Myocyte (in vitro differentiated cells): ENCODE measurements at places on chromosomes 5 and 9. TPM values are rescaled to one million over a fixed set of nuclear protein-coding genes. Genes with fewer than 3 reads are reported as not detected.

The MLANA gene
- total RNA-seq, result 0.70 TPM in 1 of 2 replicates, not detected in the other

The CCDC183 gene
- 0.70 and 3.4 TPM in 2 replicates for total RNA-seq

The GCNT4 gene
- total RNA-seq, result 0.35 and 0.47 TPM in 2 replicates

The ALDH1A1 gene
- total RNA-seq, result 199 and 255 TPM in 2 replicates

The HTR4 gene
- total RNA-seq, result not detected in 2 replicates

The FOXD1 gene
- total RNA-seq, result 14.0 and 18.6 TPM in 2 replicates

The AHRR gene
- total RNA-seq, result 74.8 and 106 TPM in 2 replicates

The MYOZ3 gene
- total RNA-seq, result 0.16 and 0.40 TPM in 2 replicates

The ITGA1 gene
- total RNA-seq, result 7.6 and 9.7 TPM in 2 replicates

The PCDHAC1 gene
- total RNA-seq, result 0.05 and 0.10 TPM in 2 replicates

GRCh38 chr9:37187713-37188439 lies 67.5 kb downstream of the ZCCHC7 start:
- no peak for DNase-seq

DNA sequence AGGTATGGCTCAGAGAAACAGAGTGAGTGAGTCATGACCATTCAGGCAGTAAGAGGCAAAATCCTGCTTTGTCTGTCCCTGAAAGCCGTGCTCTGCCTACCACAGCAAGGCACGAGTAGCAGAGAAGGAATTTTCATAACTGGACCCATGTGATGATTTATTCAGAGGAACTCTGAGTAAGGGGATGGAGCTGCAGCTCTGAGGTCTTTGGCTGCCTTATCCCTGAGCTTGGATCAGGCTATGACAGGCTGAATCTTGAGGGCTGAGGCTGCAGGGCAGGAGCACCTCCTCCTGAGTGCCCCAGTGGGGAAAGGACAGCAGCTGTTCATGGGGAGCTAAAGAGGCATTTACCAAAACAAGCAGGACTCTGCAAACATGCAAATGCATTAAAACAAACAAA lies 183.4 kb downstream of the PAPPA start:
- peak; percentile 61 for DNase-seq

- peak; percentile 64 for DNase-seq
Measured at GRCh38 chr9:120402741-120403542, 177.0 kb downstream of the CDK5RAP2 start.

- DNase-seq, result no peak
Measured at GRCh38 chr9:37210737-37211523, 90.6 kb downstream of the ZCCHC7 start.

DNA sequence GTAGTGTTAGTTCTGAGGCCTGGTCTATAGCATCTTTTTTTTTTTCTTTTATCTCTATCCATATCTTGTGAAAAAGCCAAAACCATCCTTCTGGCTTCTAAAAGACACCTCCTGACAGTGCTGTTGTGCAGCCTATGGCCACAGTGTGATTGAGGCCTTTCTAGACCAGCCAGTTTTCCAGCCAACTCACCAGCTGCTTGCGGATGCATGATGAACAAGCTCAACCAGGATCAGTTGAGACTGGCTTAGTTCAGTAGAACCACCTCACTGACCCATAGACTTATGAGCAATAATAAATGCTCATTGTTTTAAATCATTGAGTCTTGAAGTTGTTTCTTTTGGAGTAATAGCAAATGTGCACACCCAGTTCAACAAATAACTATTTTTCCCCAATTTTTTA lies 296.9 kb downstream of the FAM170A start:
- DNase-seq, result no peak

DNA sequence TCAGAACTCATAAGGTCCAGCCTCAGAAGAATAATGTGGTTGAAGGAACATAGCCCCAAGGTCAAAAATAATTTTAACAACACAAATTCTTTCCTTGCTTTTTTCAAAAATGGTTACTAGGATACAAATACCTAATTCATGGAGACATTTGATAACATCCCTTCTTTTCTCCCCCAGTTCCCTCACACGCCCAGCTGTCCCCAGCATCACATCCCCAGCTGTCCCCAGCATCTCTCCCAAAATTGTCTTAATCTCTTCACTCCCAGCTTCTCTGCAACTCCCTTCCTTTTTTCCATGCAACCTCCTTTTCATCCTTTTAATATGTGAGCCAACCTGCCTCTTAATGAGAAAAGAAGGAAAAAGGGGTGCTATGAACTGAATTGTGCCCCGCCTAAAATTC lies 77.8 kb downstream of the FSTL4 start:
- DNase-seq, result no peak

- no peak for DNase-seq
Measured at GRCh38 chr9:132056717-132057560, 22.7 kb downstream of the MED27 start.

DNA sequence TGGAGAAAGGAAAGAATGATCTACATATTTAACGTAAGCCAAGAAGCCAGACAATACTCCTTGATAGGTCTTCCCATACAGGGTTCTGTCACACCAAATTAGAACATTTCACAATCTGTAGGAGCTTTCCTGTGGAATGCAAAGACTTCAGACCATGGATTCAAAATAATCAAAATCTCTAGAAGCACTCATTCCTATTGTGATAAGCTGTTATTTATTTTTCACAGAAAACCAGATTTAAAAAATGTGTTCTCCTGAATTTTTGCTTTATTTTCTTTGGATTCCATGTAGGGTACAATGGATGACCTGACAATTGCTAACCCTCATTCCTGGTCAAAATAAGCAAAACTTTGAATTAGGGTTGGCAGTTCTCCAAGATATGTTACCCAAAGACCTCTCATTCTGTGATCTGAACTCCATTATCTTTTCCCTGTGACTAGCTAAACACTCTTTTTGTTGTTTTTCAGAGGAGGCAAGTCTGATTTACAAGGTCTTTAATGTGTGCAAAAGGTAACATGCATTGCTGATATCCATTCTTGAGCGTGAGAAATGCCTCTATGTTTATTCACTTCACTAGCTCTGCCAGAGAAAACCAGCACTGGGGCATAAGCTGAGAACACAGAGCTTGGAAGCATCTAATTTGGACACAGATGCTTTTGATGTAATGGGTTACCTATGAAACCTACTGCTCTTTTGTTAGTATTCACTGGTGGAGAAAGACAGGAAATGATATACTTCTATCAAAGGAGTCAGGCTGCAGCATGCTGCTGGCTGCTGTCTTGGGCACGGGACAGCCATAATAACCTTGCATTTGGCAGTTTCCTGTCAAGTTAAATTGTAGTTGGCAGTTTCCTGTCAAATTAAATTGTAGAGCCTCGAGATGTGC lies 31.4 kb downstream of the ACTBL2 start:
- DNase-seq, result no peak

DNA sequence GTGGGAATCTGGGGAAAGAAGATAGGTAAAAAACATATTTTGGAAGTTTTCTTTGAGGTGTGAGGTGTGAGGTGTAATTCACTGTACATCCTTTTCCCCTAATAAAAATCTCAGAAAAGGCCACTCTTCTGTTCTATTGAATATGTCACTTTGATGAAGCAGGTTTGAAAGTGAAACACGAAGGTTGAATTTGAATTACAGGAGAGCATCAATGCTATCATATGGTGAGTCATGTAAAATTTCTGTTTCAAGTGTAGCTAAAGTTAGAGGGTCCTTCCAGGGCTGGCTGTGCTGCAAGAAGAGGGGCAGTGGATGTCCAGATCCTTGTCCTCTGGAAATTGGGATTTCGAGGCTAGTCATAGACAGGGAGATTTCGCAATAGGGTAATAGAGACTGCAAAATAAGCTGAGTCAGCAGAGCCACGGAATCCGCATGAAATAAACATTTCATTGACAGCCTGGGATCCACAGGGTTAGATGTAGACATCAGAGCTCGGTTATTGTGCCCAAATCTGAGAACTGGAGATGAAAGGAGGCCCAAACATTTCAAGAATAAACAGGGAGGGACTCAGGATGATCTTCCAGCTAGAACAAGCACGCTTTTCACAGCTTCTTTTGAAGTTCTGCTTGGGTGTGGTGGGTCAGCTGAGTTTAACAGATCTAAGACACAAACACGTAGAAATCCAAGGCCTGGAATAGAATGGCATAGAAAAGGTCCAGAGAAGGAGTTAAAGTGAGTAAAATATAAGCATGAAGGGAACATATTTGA lies 194.4 kb upstream of the CDKN2B start:
- DNase-seq, result peak; percentile 30

GRCh38 chr5:172417983-172418630 lies 36.2 kb downstream of the SH3PXD2B start:
- DNase-seq, result peak; percentile 94

- no peak for DNase-seq
Measured at GRCh38 chr5:129508606-129509005, 48.5 kb downstream of the ADAMTS19 start.

GRCh38 chr5:35202319-35203111 lies 27.8 kb downstream of the PRLR start:
- peak; percentile 57 for DNase-seq

- peak; percentile 16 for DNase-seq
Measured at GRCh38 chr9:5553211-5553610, 42.9 kb downstream of the PDCD1LG2 start.

DNA sequence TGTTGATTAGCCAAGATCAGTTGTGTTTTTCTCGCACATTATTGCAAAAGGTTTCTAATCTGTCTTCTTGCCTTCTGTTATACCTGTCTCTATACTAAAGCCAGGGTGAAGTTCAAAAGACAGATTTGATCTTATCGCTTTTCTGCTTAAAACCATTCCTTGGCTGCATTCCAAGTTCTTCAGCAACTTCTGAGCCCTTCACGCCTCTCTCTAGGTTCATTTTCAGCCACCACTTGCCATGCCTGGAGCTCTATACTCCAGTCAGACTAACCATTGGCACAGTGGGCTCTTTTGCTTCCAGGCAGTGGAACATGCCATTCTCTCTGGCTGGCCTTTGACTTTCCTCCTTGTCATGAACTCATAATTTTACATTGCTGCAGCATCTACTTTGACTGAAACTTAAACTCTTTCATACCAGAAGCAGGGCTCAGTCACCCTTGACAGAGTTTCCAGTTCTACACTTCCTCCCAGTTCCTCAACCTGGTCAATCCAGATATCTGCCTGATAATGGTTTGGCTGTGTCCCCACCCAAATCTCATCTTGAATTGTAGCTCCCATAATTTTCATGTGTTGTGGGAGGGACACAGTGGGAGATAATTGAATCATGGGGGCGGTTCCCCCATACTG lies 114.4 kb downstream of the SLC12A2 start:
- DNase-seq, result no peak

DNA sequence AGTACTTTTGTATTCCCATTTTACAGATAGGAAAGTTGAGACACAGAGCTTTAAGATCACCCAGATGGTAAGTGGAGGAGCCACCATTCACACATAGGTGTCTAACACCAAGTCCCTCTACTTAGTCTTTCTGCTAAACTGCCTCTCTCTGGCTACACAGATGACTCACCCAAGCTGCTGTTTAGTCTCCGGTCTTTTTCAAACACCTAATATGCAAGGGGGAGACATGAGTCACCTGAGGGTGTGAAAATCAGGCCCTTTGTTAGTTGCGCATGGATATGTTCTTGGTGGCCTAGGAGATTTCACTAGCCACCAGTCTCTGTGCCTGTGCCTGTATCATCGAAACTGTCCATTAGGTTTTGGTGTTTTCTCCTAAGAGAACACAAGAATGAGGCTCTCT lies 117.8 kb downstream of the MAST4 start:
- DNase-seq, result no peak

DNA sequence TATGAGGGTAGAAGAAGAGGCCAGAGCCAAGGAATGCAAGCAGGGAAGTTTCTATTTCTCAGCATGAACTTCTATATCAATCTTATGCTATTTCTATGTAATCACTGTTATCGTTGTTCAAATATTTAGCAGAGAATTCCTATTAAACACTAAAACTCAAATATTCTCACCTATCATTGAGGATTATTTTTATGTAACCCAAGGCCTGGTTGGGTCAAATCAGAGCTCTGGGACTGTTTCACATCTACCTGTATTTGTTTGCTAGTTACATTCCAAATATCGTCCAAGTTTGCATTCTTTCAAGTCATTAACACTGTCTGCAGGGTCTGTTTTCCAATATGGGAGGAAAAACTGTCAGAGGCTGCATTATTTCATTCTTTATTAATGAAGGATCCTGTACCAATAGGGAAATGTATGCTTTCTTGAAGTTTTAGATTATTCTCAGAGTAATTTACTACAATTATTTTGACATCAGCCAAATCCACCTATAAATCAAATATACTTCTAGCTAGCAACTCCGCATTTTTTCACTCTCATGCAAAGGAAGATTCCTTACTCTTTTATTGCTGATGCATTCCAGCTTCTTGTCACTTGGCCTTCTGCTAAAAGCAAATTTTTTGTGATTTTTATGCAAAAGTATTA lies 52.2 kb downstream of the LURAP1L start:
- no peak for DNase-seq

- DNase-seq, result no peak
Measured at GRCh38 chr5:126961128-126961527, 69.2 kb downstream of the MARCHF3 start.

GRCh38 chr5:120794121-120794520 lies 330.0 kb downstream of the PRR16 start:
- no peak for DNase-seq

- DNase-seq, result no peak
Measured at GRCh38 chr9:38281196-38281595, 111.3 kb upstream of the ALDH1B1 start.

DNA sequence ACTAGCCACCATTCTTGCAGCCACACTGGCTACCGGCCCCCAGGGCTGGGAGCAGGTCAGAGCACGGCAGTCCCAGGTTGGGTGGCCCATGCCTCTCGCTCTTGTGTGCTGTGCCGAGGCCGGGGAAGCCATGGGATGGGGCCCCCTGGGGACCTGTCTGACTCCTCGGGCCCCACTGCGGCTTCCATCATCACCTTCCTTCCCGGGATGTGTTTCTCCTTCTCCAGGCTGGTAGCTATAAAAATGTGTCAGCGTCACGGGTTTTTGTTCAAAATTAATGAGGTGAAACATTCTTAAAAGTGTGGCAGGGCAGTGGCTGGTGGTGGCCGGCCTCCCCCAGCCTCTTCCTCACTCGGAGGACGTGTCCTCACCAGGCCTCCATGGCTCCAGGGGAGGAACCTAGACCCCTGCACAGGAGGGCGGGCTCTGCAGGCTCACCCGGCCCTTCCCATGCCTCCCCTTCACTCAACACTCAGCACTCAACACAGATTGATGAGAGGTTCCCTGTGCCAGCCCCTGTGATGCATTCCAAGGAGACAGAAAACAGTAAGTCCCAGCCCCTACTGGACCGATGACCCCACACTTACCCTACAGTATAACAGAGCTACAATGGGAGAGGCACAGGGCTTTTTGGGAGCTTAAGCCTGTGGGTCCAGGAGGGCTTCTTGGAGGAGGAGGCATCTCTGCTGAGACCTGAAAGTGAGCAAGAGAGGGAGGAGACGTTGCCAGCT lies 43.2 kb downstream of the PTGES start:
- DNase-seq, result no peak

DNA sequence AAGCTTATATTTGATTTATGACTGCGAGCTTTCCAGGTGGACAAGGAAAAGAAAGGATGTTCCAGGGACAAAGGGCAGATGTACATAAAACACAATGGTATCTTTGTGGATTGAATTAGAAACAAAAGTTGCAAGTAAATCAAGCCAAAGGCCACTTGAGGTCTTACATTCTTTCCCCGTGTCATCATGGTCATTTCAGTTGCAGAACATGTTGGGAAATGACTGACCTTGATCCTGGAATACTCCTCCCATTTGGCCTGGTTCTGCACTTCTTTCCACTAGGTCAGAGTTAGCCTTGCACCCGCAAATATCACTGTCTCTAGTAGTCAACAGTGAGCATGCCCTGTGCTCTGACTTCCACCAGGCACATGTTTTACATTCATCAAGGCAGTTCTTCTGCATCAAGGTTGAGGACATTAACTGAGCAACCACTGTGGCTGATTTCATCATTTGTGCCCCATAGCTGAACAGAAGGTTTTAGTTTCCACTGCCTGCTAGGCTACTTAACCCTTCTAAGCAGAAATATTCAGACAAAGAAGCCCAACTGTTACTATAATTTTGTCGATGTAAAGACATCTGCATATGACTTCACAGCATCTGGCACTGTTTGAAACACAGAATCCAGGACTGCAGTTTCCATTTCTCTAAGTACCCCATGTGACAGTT lies 1161.7 kb upstream of the DMAC1 start:
- no peak for DNase-seq
